ENCODE measurements at places on chromosomes 4 and X.
A peak's percentile ranks its signal among the peaks of the same experiment; 100 is the strongest.

- DNase-seq, result peak; percentile 68
These were observed at the start of gene ARAP2 for GRCh38 chr4:36244257-36245082. ARAP2 (minus strand) TSS chr4:36244514; CDS start chr4:36229486, 15,028 bp downstream.

- DNase-seq, result no peak
These were observed 196.4 kb downstream of the STIM2 start for GRCh38 chr4:27057053-27057452.

DNA sequence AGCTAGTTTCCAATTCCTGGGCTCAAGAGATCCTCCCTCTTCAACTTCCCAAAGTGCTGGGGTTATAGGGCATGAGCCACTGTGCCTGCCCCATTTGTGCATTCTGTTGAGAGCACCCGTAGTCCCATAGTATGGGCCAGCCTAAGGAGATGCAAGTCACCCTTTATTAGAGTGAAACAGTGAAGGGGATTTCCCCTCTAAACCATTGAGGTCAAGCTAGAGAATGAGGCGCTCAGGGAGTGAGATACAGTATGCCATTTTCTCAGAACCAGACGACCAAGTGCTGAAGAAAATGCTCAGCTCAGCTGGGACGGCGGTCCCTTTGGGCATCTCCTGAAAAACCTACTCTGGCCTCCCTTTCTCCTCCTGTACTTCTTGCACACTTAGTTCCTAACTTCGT is 18.7 kb downstream of the RNF4 start:
- no peak for DNase-seq

GRCh38 chr4:117334451-117335188 is 249.2 kb upstream of the TRAM1L1 start:
- no peak for DNase-seq

DNA sequence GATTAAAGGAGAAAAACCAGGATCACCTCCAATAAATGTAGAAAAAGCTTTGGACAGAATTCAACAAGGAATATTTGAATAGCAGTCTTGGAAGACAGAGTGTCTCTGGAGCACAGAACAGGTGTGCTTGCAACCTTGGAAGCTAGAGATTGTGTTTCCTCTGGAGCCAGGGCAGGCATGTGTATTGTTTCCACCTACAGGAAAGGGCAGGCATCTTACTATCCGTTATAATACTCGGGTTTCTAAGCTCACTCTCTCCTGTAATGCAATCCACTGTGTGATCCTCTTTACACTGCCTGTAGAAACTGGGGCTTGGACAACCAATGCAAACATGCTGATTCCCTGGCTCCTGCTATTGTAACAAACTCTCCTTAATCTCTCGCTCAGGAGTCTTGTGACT is 14.4 kb downstream of the CCDC110 start:
- no peak for DNase-seq

- peak; percentile 22 for DNase-seq
These were observed 138.7 kb upstream of the RAPGEF2 start for GRCh38 chr4:158964114-158964727.

DNA sequence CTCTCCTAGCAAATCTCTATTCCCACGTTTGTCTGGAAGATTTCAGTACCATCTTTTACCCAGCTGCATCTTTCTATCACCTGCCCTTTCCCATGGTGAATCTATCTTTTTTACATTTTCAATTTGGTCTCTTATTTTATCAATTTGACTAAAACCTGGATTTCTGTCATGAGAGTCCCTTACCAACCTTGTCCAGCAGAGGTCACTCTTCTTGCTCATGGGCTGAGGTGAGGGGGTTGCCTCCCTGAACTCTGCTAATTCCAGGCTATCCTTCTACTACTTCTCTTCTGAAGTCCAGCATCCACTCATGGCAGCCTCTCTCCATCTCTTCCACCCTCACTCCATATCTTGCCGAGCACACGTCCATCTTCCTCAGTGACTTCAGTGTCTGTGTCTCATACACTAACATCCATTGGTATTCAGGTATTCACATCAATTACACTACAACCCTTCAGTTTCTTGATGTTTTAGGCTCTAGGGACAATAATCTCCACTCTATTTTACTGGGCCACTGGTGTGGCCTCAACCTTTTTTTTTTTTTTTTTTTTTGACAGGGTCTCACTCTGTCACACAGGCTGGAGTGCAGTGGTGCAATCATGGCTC is 17.8 kb upstream of the ZNF827 start:
- DNase-seq, result peak; percentile 62

- no peak for DNase-seq
These were observed 286.1 kb upstream of the TENM3 start for GRCh38 chr4:181957088-181957487.

- DNase-seq, result no peak
These were observed 11.0 kb upstream of the NKX3-2 start for GRCh38 chr4:13555325-13555724.

DNA sequence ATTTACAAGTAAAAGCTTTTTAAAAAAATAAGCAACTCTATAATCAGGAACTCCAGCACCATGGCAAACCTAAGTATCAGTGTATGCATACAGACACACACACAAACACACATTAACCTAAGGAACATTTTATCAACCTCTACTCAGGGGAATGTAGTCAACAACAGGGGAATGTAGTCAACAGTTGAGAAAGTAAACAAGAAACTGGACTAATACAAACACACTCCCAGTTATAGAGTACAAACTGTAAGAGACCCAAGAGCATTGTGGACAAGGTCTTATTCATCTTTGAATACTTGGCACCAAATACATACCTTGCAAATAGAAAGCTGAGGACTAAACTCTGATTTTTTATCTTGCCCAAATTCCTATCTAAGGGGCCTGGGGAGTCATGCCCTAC is 36.2 kb downstream of the PAPSS1 start:
- DNase-seq, result no peak

GRCh38 chr4:177016541-177017141 is 223.9 kb upstream of the VEGFC start:
- no peak for DNase-seq

DNA sequence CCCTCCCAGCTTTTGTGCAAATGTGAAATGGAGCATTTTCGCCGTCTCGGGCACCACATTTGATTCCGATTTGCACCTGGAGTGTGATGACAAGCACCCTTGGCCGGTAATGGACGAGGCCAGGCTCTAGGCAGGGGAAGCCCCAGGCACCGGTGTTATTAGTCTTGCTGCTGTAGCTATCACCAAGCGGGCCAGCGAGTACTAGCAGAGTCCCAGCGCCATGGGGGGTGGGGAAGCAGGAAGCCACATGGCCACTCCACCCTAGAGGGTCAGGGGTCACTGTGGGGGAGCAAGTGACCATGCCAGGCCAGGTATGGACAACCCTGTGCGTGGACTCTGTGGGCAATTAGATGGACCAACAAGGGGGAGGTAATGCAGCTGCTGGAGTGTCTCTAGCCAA is 88.8 kb downstream of the CPZ start:
- DNase-seq, result no peak

GRCh38 chr4:76821641-76822040 is 76.3 kb downstream of the SOWAHB start:
- DNase-seq, result no peak

GRCh38 chrX:17544821-17545220 is 169.8 kb downstream of the NHS start:
- DNase-seq, result no peak

DNA sequence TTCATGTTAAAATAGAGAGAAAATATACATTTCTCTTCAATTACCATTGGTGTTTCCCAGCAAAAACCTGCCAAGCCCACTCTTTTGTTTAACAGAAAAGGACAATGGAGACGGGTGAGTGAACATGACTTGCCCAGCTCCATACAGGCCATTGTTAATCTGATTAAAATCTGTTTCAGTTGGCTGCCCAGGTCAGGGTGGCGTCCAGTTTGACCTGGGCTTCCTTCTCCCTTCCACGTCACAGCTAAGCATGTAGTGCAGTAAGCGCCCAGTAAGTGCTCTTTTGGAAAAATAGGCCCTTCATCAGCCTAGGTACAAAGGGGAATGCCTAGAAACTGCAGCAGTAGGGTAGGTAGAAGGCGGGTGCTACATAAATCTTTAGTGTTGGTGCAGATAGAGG is 1.5 kb upstream of the PORCN start:
- no peak for DNase-seq

DNA sequence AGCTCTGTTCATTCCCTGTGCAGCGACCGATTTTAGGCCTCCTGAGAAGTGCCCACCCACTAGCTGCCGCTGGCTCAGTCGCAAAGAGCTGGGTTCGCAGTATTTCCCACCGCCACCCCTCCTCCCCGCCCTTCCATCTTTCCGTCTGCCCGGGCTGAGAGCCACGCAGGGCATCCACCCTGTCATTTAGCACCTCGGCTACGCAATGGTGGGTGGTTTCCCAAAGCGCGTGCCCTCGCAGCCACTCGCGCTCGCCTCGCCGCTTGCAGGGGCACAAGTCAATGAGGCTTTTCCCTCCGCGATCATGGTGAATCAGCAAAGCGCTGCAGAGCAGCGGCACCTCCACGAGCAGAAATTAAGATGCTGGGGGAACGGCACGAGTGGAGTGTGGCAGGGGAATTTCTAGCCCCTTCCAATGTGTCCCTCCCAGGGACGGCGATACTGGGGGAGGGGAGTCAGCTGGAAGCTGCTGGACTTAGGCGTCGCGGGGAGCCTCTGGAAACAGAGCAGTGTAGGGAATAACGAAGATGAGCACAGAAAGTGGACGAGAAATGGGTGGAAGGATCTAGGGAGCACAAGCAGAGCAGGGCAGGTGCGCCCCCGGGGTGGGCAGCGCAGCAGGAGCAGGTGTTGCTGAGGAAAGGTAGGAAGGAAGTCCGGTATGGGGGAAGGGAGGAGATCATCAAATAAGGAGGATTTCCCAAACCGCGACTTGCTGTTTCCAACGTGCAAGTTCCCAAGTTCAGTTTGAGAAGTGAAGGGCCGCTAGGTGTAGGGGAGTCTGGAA is 2.4 kb upstream of the PTCHD1 start:
- peak; percentile 85 for DNase-seq

GRCh38 chr4:6999172-7000086 is 43.7 kb upstream of the TADA2B start:
- DNase-seq, result no peak

GRCh38 chrX:20412871-20413486 is 146.3 kb upstream of the RPS6KA3 start:
- DNase-seq, result peak; percentile 89

All from common myeloid progenitor, CD34-positive (primary cell).